ENCODE measurements at places on chromosomes 6 and 20.

DNA sequence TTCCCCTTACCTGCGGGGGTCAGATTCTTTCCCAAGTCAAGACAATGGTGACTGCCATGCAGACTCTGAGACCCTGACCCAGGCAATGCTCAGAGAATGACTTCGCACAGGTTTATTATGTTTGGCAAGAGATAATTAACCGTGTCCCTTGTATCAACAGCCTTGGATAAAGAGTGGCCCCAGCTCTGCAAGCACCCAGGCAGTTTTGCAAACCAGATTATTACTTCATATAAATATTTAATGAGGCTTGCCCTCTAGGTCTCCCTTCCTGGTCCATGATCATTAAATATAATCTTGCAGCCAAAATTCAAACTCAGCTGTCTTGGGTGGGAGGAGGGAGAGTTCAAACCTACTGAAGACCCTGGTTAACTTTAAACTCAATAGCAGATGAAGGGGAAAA, 156.5 kb downstream of the ANKRD60 start:
- no peak for DNase-seq

DNA sequence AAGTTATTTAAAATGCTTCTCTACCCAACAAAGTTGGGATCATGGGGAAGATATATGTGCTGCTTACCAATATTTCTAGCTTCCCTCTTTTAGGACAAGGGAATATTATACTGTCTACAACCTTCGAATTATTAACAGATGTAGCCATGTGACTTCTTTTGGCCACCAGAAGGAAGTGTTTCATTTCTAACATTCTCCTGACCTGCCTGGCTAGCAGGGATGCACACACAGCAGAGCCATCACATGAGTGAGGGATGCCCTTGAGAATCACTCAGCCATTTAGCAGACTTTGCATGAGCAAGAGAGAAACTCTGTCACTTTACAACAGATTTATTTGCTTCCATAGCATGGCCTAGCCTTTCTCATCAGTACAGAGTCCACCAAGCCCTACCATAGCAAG, 230.7 kb upstream of the MARCKS start:
- DNase-seq, result no peak

DNA sequence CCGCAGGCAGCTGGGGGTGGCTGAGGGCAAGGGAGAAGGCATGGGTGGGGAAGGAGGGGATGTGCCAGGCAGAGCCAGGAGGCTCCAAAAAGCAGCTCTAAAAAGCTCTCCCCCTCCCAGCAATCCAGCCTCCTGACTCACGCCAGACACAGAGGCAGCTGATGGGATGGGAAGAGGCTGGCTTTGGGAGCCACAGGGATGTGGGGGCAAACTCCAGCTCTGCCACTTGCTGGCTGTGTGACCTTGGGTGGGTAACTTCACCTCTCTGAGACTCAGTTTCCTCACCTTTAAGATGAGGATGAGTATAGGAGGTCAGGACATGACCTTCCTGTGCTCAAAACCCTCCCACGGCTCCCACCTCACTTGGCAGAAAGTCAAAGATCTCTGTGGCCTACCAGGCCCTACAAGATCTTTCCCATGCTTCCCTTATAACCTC, 148.9 kb downstream of the CEBPB start:
- DNase-seq, result no peak

GRCh38 chr20:63699466-63700198, 3.2 kb downstream of the TNFRSF6B start:
- no peak for DNase-seq

GRCh38 chr6:159807150-159807858, 7.2 kb downstream of the PNLDC1 start:
- DNase-seq, result no peak

GRCh38 chr6:168607272-168608112, 166.5 kb downstream of the SMOC2 start:
- DNase-seq, result no peak

DNA sequence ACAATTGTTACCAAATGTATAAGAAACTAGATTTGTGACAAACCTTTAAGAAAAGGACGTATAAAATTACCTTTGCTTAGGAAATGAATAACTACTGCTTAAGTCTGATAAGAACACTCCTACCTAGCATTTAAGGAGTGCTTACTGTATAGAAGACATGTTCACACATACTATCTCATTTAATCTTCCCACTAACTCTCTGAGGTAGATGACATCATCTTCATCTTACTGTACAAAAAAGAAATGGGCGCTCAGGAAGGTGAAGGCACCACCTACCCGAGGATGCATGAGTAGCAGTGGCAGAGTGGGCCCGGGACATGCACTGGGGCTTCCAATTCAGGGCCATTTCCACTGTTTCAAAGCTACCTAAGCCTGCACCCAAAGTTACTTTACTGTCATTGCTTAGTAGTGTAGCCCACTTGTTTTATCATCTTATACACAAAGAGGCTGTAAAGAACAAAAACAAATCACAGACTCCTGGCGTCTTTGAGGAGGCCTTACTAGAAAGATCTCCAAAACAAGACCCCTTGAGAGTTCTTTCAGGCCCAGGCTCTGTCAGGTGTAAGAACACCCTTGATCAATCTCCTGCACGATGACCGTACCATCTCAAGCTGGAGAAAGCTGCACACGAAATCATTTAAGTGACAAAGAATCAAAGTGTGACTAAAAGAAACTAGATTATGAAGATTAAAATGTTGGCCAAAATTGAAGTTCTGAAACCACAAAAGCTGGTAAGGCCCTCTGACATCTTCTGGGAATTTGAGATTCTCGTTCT, 128.0 kb downstream of the INSM1 start:
- no peak for DNase-seq

DNA sequence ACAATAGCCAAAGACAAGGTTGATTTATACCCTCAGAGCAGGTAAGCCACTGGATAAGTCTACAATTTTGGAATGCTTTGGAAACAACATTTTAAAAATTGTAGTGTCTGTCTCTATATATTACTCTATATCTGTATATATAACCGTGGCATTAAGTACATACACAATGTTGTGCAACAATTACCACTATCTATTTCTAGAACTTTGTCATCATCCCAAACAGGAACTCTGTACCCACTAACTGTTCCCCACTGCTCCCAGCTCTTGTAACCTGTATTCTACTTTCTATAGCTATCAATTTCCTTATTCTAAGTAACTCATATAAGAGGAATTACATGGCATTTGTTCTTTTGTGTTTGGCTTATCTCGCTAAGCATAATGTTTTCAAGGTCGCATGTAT, 78.2 kb upstream of the ASCC3 start:
- no peak for DNase-seq

DNA sequence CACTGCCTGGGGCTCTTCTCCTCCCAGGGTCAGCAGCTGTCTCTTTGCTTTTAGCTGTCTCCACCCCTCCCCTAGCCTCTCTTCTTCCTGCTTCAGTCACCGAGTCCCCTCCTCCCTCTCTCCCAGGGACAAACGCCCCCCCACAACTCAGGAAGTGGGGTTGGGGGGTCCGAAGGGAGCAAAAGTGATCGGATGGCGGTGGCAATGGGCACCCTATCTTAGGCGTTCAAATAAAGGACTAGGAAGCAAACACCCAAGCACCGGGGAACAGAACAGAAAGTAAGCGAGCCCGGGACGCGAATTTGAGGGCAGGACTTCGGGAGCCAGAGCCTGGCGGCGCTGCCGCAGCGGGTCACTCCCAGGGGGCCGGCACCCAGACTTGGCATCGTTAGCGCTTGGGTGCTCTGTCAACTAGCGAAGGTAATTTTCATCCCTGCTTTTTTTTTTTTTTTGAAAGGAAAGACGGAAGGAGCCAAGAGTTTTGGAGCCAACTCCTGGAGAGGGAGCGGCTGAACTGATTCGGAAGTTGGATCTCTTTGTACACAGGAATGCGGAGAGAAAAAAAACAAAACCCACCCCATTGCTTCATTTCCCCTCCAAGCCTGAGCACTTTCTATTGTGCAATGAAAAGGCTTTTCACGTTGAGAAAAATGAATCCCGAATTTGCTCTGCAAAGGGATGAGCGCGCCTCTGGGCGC, 815 bp upstream of the ITPR3 start:
- no peak for DNase-seq

DNA sequence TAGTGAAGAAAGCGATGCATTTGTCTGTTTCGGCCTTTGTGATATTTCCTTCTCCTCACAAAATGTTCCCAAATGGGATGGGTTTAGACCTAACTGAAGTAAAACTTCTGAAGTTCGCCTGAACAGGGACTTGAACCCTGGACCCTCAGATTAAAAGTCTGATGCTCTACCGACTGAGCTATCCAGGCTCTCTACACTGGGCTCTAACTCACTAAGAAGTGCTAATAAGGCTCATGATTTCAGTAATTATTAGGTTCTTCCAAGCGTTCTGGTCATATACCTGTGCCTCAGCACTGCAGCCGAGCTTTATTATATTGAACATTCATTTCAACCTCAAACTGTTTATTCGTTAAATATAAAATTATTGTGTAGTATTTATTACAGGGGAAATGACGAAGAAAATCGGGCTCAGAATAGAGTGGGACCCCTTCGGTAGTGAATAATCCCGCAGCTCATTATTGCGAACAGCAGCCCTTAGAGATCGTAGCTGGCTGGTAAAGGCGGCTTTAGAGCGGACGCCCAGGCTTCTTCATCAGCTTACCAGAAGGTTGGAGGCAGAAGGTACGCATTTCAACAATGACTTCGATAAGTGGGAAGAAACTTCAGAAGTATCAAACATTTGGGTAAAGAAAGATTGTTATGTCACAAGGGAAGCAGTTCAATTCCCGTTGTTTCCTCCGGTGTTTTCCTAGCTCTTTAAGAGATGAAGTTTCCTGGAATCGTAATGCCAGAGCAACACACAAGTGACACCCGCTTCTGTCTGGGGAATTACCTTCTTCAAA, 119.0 kb upstream of the ZNF184 start:
- DNase-seq, result no peak

GRCh38 chr6:35651244-35651643, 37.5 kb downstream of the FKBP5 start:
- DNase-seq, result no peak

- no peak for DNase-seq
Measured at GRCh38 chr20:21028921-21029320, 77.2 kb downstream of the LINC00237 start.

- no peak for DNase-seq
Measured at GRCh38 chr20:50859161-50859560, 64.3 kb downstream of the BCAS4 start.

DNA sequence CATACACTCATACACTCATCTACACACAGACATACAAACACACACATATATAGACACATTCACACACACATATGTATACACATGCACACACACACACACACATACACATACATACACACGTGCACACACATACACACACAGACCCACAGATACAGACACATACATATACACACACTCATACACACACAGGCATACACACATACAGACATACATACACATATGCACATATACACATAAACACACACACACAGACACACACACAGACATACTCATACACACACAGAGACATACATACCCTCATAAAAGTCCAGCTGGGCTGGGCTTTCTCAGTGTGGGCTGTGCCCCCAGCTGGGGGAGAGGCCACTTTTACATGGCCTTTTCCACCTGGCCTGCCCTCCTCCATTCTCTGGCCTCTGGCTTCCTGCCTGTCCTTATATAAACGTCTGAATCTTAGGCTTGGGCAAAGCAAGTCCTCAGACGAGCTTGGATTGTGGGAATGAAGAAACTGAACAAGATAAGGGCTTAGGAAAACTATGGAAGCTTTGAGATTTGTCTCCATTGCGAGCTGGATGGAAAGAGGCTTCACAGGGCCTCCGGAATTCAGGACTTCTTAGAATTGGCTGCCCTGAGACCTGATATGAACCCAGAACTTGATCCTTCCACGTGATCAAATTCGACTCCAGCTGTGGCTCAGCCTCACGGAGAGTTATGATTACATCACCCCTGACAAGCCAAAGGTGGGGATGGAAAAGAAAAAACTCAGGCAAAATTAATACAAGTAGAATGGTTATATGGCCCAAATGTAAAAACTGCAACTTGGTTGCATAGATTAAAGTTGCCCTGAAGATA, 22.5 kb upstream of the CST3 start:
- no peak for DNase-seq

DNA sequence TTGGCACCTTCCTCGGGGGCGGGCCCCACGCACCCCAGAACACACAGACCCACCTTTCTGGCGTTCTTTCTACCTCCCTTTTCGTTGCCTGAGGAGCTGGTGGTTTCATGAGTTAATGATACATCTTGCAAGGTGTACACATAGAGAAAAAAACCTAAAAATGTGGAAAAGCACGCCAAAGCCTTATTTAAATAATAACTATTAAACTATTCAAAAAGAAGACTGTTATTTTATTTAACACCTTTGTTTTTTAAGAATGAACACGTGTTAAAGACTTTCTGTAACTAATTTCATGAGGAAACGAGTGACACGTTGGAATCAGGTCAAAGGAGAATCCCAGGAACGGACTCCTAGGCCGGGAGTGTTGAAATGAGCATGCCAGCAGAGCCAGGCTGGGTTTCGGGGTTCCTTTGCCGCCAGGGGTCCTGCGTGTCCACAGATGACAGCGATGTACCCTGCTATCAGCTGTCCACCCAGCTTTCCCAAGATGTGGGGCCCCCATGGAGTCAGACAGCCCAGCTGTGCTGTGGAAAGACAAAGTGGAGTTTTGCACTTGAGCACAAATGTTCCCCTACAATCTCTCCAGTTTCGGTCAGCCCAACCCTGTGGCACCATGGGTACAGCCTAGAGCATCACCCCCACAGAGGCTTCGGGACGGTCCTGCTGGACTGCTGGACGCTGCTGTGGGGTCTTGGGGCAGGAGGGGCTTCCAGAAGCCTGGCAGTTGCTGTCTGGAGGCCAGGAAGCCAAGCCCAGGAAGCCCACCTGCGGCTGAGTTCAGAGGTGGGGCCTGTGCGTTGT, 16.1 kb downstream of the SLC17A9 start:
- no peak for DNase-seq

DNA sequence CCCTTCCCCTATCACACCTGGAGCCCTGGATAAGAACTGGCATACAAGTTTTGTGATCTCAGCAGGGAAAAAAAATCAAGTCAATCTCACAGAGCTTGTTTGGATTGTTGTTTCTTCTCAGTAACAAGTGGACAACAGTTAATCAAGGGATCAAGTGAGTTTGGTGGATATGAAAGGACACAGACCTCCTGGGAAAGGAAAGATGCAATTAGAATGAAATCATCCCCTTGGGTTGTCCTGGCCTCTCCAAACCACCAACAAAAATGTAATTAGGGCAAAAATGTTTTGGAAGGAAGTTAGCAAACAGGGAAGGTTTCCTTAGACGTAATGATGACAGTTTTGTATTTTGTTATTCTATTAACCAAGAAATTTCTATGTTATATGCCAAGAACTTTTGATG, 99.1 kb upstream of the PRDM1 start:
- no peak for DNase-seq
